Left hindlimb (tissue), 1 donor: ENCODE measurements at places on chromosomes 3 and 15.

DNA sequence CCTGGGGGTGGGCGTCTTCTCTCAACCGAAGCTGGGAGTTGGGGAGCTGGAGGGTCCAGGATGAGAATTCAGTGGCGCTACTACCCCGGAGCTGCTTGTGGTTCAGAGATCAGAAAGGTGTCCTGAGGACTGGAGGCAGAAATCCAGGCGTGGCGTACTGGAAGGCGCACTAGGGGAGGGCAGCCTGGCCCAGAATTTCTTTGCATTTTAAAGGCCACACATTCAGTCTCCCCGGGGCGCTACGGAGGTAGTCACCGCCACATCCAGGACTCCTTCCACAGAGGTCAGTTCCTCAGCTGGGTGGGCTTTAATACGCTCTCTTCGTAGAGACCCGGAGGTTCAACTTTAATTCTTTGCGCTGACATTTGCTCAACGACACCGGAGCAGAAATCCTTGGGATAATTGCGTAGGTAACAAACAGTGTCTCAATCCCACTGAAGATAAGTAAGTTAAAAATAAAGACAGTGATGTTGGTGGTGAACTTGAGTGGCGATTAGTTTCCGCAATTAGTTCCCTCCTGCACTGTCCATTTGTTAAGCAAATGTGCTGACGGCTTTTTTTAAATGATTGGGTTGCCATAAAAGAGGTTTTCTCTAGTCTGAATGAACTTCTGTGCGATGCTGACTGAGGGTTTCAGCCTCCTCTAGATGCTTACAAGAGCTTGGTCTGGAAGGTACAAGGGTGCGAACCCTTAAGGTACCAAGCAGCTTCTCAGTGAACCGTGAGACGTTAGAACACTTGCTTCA lies 535 bp downstream of the MCTP2 start:
- no peak for DNase-seq

DNA sequence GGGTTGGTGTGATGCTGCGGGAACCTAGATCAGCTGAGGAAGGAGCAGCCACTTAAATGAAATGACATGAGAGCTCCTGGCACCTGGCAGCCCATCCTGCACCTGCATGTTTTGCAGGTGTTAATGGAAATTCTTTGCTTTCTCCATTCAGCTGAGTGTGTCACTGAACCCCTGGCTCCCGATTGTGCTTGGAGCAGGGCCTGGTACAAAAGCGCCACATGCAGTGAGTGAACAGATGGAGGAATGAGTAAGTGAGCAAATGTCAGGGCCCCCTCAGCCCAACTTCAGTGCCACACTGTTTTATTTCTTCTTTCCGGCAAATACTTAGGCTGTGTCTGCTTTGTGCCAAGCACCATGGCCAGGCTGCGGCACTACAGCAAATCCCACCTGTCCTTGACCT lies 132.2 kb downstream of the ASB7 start:
- DNase-seq: no peak

- no peak for DNase-seq
These were observed 65.2 kb upstream of the TRA2B start for GRCh38 chr3:186002884-186003472.

- DNase-seq: no peak
These were observed 474 bp downstream of the ATP2C1 start for GRCh38 chr3:130894130-130894985.

DNA sequence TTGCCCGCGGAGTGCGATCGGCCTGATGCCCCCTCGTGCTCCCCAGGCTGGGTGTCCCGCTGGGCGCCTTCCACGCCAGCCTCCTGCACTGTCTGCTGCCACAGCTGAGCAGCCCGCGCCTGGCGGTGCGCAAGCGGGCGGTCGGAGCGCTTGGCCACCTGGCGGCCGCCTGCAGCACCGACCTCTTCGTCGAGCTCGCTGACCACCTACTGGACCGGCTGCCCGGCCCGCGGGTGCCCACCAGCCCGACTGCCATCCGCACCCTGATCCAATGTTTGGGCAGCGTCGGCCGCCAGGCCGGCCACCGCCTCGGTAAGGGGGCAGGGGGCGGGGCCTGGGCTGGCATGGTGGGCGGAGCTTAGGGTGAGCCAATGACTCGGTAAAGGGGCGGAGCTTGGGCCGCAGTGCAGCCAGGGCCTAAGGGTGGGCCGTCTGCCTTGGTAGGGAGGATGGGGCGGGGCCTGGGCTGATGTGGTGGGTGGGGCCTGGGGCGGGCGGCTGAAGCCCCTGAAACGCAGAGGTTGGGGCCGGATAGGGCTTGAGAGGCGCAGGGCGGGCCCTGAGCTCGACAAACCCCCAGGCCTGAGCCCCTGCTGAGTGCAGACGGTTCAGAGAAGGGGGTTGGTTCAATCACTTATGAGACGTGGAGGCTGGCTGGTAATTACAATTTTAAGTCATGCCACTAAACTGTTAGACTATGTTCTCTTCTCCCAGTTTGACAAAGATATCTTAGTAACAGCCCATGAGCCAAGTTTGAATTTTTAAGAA lies 13.7 kb downstream of the CAND2 start:
- DNase-seq: peak; percentile 96

- DNase-seq: no peak
These were observed 1543.0 kb downstream of the OTOL1 start for GRCh38 chr3:163039636-163040035.

GRCh38 chr3:107117156-107117555 lies 260.1 kb upstream of the CCDC54 start:
- no peak for DNase-seq

GRCh38 chr3:71685686-71686085 lies 39.5 kb downstream of the EIF4E3 start:
- DNase-seq: no peak

GRCh38 chr3:97438131-97438530 lies 326.4 kb upstream of the ARL6 start:
- DNase-seq: no peak

DNA sequence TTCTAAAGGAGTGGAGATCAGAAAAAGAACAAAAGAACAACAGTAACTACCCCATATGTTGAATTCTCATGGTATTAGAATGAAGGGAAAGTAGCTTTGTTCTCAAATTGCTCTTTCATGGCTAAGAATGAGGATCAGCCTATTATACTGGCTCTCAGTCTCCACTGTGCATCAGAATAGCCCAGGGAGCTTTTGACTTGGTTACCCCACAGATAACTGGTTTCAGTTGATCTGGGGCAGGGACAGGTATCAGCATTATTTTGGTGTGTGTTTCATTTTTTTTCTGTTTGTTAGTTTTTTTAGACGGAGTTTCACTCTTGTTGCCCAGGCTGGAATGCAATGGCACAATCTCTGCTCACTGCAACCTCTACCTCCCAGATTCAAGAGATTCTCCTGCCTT lies 311.7 kb upstream of the TLE3 start:
- DNase-seq: no peak

DNA sequence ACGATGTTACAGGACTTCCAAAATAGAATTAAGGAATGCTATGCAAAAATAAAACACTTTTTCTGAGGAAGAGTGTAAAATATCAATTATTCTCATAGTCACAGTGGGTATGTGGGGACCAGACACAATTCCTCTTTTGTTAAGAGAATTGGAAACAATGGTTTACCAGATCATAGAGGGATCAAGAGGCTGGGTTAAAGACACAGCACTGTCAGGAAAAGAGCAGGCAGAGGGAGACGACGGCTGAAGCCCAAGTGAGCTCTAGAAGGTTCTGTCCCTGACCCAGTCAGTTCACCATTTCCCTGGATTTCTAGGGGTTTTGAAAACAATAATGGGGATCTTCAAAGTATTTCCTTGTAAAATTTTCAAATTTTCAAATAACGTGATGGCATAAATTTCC lies 54.0 kb upstream of the POLR2M start:
- no peak for DNase-seq

GRCh38 chr3:10170915-10171478 lies 6.3 kb downstream of the IRAK2 start:
- DNase-seq: no peak

DNA sequence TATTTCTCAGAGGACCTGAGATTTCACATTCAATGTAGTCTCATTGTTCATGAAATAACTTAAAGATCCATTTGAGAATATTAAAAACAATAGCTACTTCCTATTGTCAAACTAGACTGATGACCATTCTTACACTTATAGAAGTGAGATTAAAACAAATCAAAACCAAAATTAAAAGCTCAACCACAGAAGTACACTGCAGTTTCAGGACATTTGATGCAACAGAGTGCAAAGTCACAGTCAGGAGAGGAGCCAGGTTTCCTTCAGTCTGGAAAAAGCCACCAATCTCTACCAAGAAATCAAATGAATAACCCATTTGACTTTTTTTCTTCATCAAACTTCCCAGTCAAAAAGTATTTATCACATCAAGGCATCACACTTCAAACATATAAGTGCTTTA lies 5.5 kb downstream of the CCPG1 start:
- DNase-seq: no peak

DNA sequence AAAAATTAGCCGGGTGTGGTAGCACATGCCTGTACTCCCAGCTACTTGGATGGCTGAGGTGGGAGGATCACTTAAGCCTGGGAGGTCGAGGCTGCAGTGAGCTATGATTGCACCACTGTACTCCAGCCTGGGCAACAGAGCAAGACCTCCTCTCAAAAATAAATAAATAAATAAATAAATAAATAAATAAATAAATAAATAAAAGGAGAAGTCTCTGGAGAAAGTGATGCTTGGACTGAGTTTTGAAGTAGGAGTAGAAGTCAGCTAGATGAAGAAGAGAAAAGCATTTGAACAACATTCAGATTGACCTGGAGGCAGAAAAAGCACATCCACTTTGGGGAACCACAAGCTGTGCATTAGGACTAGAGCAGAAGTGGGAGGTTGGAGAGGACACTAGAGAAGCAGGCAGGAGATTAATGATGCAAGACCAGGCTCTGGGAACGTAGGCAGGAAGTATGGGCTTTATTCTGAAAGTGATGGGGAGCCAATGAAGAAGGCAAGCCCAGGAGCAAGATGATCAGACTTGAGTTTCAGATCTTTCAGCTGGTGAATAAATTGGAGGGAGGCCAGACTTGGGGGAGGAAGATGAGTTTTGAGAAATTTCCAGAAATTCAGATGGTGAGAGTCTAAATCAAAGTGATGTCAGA lies 48.7 kb downstream of the KLHL6 start:
- no peak for DNase-seq

DNA sequence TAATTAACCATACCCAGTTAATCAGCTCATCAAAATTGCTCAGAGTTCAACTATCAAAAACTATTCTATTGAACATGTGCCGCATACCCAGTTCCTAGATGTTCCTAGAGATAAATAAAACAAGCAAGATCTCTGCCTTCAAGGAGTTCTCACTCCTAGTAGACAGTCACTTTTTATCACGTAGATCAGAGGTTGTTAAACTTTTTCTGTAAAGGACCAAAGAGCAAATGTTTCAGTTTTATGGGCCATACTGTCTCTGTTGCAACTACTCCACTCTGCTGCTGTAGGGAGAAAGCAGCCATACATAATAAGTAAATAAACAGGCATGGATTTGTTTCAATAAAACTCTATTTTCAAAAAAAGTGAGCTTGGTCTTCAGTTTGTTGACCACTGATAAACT lies 7.9 kb downstream of the FBN1 start:
- no peak for DNase-seq

DNA sequence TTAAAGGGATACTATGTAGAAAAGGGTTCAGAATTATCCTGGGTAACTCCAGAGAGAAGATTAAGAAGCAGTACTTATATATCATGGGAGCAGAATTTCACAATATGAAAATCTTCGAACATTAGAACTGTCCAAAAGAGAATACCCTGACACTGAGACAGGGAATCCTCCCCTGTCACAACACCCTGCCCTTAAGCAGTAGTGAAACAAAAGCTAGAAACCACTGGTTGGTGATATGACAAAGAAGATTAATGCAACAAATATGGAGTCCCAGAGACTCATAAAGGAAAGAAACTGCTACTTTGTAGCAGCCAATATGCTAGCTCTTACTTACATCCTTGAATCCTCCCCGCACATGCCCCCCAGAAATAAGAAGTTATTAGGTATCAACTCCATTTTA lies 18.5 kb downstream of the MIX23 start:
- DNase-seq: no peak

DNA sequence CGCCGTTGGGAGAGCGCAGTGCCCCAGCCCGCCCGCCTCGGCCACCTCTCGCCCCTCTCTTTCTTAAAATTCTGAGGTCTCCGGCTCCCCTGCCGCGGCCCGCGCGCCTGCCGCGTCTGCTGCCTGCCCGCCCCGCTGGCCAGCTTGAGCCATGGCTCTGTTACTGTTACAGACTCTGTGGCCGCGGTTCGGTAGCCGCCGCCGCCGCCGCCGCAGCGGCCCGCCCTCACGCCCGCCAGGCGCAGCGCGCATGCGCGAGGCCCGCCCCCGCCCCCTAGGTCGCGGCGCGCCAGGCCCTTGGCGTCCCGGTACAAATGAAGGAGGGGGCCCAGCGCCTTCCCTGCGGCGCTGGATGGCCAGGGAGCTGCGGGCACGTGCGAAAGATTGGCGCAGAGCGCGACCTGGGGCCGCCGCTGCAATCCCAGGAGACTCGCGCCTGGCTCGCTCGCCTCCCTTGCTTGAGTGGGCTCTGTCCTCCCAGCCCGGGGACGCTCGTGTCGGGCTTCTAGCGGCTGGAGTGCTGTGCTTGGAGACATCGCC lies at the start of gene ONECUT1:
ONECUT1 (minus strand) TSS at position 168 of the 540 bp plus-strand sequence. CDS start 452 bp downstream, outside the sequence.
- DNase-seq: peak; percentile 56

DNA sequence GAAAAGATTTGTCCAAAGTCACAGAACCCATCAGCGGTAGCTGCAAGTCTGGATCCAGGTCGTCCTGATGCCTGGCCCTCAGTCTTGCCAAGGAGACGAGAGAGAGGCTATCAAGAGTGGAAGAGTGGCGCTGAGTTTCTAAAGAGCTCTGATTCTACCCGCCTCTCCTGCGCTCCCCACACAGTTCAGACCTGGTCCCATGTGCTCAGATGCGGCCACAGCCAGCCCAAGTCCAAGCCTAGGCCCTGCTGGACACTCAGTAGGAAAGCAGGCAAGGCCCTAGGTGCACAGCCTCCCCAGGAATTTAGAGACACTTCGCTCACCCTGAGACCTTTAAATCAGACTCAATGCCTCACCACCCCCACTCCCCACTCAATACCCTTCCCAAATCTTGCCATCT lies 32.4 kb downstream of the CCDC12 start:
- DNase-seq: no peak

DNA sequence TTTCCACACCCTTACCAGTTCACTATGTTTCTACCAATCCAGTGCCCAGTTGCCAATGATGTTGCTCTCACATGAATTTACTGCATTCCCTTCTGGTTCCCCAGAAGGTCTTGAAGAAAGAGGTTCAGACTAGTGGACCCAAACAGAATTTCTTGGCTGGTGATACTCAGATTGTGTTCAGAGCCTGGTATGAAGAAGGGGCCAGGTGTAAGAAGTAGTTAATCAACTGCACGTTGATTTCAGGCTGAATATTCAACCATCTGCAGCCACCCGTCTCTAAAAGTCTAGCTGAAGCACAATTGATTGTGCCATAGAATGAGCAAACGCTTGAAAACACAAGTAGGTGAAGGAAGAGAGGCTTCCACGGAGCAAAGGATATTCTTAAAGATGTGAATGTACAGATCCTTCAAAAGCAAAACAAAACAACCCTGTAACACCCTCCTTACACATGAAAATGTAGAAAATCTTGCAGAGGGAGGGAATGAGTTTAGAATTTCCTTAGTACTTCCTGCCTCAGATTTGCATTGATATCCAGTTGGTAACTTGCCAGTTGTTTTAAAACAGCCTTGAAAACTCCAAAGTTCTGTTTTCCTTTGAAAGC lies 4.7 kb downstream of the RBMS3 start:
- no peak for DNase-seq
